ENCODE measurements at places on chromosomes 3 and 15.

GRCh38 chr3:190533511-190534281, 19.8 kb downstream of the IL1RAP start:
- no peak for DNase-seq

GRCh38 chr3:127171721-127172120, 21.2 kb upstream of the PRR23E start:
- no peak for DNase-seq

GRCh38 chr3:196003611-196004010, 78.3 kb downstream of the TFRC start:
- no peak for DNase-seq

DNA sequence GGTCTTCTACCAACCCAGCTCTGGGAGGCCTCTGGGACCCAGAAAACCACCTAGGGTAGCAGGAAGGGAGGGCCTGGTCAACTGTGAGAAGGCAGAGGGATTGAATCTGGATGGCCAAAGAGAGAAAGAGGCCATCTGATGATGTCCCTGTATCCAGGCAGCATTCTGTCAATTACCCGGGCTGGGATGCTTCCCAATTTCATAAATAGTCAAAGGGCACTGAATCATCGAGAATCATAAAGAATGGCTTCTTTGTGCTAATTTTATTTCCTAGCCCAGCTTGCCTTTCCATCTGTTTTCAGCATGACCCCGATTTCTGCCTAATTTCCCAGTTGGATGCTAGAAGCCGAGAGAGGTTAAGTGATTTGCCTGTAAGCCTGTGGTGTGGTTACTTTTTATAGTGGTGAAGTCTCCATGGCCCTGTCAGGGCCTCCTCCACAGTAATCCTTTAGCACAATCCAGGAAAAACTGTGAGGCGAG, 129.2 kb downstream of the FAM43A start:
- DNase-seq, result no peak

DNA sequence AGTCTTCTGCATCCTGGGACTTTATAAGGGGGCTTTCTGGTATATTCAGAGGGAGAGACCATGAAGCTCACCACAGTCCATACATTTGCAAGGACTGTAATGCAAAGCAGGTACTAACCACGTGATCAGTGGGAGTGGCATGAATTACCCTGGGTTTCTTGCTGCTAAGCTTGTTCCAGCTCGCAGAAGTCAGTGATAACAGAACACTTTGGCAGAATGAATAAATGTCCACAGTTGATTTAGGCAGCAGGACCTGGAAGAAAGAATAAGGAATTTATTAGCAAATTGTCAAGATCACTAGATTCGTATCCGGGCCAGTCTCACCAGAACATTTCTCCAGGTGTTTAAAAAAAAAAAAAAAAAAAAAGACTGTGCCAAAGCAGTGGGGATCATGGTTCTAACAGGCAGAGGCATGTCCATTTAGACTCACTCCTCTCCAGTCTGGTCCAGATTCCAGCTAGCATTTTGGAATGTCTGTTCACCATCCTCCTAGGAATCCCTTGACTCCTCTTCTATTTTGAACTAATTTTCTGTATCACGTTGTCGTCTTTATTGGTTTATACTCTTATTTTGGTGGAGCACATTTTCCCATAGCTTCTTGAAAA, 24.5 kb downstream of the HHLA2 start:
- no peak for DNase-seq
